ENCODE measurements at places on chromosomes 1 and 21.

GRCh38 chr1:101237229-101237837 lies 514 bp downstream of the S1PR1 start:
- DNase-seq: peak; percentile 43

DNA sequence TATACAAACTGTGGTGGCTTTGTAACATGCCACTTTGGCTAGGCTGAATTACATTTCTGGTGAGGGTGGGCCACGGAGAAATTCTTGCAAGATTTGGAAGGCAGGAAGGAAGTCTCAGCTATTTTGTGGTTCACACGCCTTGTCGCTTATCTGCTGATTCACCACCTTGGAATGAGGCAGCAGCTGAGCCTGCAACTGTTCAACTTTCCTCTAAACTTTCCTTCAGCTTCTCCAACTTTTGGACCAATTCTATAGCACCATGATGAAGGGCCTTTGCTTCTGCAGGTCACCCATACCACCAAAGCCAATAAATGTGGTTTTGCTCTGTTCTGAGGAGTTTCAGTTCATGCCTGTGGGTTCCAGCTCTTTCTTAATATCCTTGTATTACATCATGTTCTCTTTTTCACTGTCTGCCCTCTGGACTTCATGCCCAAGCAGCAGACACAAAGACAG lies 337.6 kb upstream of the SNX7 start:
- DNase-seq: peak; percentile 43

- no peak for DNase-seq
Observed at GRCh38 chr1:118934706-118935105, 53.4 kb downstream of the TBX15 start.

GRCh38 chr1:57986432-57986831 lies 560.1 kb downstream of the OMA1 start:
- no peak for DNase-seq

DNA sequence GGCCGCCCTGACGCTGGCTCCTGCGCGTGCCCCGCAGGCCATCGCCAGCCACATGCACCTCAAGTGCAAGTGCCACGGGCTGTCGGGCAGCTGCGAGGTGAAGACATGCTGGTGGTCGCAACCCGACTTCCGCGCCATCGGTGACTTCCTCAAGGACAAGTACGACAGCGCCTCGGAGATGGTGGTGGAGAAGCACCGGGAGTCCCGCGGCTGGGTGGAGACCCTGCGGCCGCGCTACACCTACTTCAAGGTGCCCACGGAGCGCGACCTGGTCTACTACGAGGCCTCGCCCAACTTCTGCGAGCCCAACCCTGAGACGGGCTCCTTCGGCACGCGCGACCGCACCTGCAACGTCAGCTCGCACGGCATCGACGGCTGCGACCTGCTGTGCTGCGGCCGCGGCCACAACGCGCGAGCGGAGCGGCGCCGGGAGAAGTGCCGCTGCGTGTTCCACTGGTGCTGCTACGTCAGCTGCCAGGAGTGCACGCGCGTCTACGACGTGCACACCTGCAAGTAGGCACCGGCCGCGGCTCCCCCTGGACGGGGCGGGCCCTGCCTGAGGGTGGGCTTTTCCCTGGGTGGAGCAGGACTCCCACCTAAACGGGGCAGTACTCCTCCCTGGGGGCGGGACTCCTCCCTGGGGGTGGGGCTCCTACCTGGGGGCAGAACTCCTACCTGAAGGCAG lies 23.4 kb upstream of the ARF1 start:
- DNase-seq: peak; percentile 46

DNA sequence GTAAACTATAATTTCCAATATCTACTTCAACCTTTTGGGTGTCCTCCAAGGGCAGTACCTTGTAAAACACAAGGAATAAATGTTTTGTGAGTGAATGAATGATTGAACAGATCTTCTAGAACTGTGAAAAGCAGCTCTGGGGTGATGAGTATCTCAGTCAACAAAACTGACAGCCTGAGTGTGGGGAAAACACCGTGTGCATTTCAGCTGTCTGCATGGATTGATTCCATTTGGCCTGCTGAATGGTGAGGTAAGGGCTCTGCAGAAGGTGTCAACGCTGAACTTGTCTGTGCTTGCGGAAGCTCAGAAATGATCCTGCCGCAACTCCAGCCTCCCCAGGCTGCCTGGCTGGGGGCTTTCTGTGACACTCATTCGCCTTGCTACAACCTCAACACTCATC lies 7.4 kb upstream of the AGMAT start:
- no peak for DNase-seq

GRCh38 chr1:110630839-110631663 lies 24.9 kb upstream of the KCNA2 start:
- peak; percentile 91 for DNase-seq

GRCh38 chr1:44497422-44498170 lies 92.5 kb downstream of the RNF220 start:
- DNase-seq: no peak

DNA sequence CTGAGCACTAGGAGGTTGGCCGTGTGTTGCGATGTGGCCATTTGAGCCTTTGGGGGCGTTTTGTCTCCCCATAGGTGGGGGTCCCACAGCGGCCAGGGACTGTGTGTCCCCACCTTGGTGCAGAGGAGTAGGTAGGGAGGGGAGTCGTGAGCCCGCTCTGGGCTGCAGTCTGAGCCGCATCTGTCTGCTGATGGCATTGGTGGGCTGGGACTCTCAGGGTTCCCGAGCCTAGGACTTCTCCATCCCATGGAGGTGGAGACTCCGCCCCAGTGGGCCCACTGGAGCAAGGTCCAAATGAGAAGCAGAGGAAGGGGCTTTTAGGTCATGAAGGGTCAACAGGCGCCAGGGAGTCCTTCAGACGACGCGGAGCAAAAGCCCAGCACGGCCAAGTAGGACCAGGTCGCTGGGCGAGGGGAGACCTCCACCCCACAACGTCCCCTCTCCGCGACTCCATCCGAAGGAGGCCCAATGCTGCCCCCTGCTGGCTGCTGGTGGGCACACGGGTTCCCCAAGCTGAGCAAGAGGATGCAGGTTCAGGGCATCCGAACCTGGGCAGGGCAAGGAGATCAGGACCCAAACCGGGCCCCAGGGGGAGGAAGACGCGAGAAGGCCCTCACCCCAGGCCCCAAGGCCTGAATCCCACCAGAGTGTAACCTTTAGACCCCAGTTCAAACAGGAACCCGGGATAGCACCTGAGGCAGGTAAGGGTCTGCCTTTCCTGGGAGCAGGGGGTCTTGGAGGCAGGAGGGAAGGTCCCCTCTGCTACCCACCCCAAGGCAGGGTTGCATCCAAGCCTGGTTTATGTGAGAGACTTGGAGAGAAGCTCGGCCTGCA lies 14.9 kb downstream of the TTC34 start:
- DNase-seq: peak; percentile 69
